Hematopoietic multipotent progenitor cell treated with erythropoietin and hydrocortisone succinate and interleukin-3 and kit ligand, for 4 days (in vitro differentiated cells): ENCODE measurements at places on chromosomes 5 and 9.

GRCh38 chr5:87650284-87650683 lies 237.6 kb upstream of the CCNH start:
- no peak for DNase-seq

- DNase-seq = peak; percentile 70
These were observed at the start of gene GDNF for GRCh38 chr5:37839407-37840052. GDNF (minus strand) TSS chr5:37840041; CDS start chr5:37834796, 5,245 bp downstream.

- no peak for DNase-seq
These were observed 28.0 kb upstream of the GRAMD2B start for GRCh38 chr5:126395198-126395597.

- peak; percentile 66 for DNase-seq
These were observed 425.3 kb downstream of the CSNK1G3 start for GRCh38 chr5:123937230-123937629.

GRCh38 chr9:95058795-95059386 lies 258.6 kb downstream of the FANCC start:
- DNase-seq = no peak

GRCh38 chr5:51996356-51996861 lies 613.2 kb downstream of the ISL1 start:
- DNase-seq = no peak

DNA sequence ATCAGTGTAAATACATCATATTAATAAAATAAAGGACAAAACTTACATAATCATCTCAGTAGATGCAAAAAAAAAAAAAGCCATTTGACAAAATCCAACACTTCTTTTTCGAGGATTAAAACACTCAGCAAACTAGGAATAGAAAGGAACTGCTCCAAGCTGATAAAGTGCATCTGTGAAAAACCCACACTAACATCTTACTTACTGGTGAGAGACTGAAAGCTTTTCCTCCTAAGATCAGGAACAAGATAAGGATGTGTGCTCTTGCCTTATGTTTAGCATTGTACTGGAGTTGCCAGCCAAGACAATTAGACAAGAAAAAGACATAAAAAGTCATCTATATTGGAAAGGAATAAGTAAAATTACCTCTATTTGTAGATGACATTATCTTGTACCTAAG lies 120.2 kb upstream of the SAP30L start:
- peak; percentile 38 for DNase-seq

DNA sequence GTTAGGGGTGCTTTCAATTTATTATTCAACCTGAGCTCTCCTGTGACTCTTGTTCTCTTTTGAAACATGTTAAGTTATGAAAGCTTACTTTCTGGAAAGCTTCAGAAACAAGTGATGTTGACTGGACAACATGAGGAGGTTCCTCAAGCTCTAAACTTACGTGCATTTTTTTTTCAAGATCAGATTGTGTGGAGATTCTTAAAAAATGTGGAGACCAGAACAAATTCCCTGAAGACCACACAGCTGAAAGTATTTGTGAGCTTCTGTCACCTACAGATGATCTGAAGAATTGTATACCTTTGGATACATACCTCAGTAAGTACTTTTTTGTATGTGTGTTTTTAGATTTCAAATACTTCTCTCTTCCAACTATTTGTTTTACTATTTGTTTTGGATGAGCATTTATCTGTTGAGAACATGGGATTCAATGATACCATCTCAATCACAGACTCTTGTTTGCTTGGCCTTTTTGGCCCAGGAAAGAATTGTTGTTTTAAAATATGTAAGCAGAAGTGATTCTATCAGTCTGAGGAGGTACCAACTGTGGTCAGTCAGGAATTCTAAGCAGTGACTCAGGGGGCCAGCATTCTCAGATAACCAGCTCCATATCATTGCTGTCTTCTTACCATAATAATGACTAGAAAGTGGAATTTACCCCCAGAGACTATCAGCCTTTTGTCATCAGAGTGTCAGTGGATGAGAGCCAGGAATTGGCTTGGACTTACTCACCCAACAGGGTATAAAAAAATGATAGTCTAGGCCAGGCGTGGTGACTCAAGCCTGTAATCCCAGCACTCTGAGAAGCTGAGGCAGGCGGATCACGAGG lies 34.4 kb upstream of the GLIPR2 start:
- peak; percentile 17 for DNase-seq

DNA sequence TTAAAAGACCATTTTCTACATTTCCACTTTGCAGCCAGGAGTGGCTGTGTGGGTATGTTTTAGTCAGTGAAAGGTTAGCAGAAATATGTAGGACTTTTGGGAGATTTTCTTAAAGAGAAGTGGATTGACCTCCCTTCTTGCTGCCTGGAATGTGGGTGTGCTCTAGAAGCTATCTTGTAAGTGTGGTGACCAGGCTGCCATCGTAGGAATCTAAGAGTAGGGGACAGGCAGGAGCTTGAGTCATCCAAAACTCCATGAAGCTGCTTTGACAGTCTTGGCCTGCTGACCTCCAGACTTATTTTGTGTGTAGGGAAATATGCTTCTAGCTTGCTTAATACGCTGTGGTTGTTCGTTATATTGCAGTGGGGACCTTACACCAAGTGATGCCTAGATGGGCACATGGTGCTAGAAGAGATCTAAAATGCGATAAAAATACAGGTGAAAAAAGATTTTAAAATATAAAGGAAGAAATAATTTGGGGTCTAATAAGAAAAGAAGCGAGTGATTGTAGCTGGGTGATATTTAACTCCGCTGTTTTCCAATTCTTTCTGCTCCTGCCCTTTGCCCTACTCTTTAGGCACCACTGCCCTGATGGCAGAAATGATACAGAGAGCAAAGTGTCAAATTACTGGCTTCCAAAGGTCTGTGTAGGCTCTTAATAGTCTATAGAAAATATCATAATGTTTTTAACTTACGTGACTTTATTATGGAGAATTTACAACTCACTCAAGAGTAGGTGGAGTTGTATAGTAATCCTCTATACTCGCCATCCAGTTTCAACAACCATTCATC lies 298.2 kb upstream of the ZNF608 start:
- no peak for DNase-seq

GRCh38 chr5:143554918-143555477 lies 151.5 kb upstream of the NR3C1 start:
- peak; percentile 52 for DNase-seq

DNA sequence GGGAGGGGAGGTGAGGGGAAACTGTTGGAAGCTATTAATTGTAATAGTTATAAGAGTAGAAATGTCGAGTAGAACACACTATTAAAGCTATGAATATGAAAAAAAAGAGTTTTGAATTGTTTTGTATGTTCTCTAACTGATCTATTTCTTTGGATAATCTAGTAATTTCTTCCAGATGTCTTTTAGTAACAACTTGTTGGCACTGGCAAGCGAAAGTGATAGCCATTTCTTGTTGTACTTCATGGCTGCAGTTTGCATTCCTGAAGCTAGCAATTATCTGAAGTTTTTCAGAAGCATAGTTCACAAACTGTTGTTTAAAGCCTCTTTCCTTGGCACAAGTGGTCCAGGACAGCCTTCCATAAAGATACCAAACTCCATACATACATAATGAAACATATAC lies 49.4 kb upstream of the SPATA31C2 start:
- no peak for DNase-seq
